Keratinocyte (primary cell): ENCODE measurements at places on chromosomes 12 and 14. TPM values are rescaled to one million over a fixed set of nuclear protein-coding genes. Genes with fewer than 3 reads are reported as not detected.
A peak's percentile ranks its signal among the peaks of the same experiment; 100 is the strongest.

The APOF gene
- polyA plus RNA-seq: not detected in 3 replicates

The TEP1 gene
- polyA plus RNA-seq: 12.5 to 16.6 TPM (median 12.8 TPM) in 3 replicates

The GARIN6 gene
- not detected in 3 replicates for polyA plus RNA-seq

The OR6C2 gene
- not detected in 3 replicates for polyA plus RNA-seq

The IQSEC3 gene
- not detected in 3 replicates for polyA plus RNA-seq

The RFX4 gene
- not detected in 3 replicates for polyA plus RNA-seq

The PLCZ1 gene
- polyA plus RNA-seq: 0.15 to 0.62 TPM (median 0.18 TPM) in 3 replicates

The KRT8 gene
- 151 to 286 TPM (median 160 TPM) in 3 replicates for polyA plus RNA-seq

The TGM1 gene
- polyA plus RNA-seq: 13.5 to 77.5 TPM (median 16.1 TPM) in 3 replicates

The NPFF gene
- not detected in 3 replicates for polyA plus RNA-seq

The GPRC5D gene
- 0.08 to 0.32 TPM (median 0.19 TPM) in 3 replicates for polyA plus RNA-seq

DNA sequence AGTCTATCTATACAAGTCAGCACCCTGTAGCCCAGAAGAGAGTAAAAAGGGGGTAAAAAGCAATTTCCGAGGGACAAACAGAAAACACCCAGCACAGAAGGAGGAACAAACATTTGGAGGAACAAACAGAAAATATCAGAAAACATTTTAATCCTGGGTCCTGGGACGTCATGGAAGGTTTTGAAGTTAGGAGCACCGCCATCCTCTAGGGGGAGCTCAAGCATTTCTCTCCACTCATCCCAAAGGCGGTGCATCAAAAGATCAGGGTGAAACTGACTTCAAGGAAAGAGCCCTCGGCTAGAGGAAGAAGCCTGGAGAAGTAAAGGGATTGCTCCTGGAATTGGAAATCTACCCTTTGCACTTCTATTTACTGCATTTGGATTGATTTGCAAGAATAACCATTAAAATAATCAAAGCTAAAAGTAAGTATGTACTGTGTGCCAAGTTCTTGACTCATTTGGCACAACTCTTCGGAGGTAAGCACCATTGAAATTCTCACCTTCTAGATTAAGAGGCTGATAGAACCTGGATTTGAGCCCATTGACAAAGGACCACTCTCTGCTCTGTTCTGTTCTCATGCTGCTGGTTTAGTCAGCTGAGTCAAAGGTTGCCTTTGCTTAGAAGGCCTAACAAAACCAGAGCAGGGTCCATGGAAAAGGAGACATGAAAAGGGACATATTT lies 17.2 kb upstream of the POC1B start:
- DNase-seq: no peak
- no peaks in the 10 kb centered on the region for H3K36me3 ChIP-seq
- peaks cover 5% of the 10 kb centered on the region for H3K4me1 ChIP-seq
- no peak overlapping the region for H3K27ac ChIP-seq

- no peaks in the 10 kb centered on the region for H3K27me3 ChIP-seq
- DNase-seq: peak; percentile 86
- H3K4me3 ChIP-seq: no peak overlapping the region
- H3K36me3 ChIP-seq: peaks cover 37% of the 10 kb centered on the region
Observed at GRCh38 chr14:64722842-64723447, 18.7 kb downstream of the PLEKHG3 start.

- peaks cover 48% of the 10 kb centered on the region for H3K27me3 ChIP-seq
- H3K36me3 ChIP-seq: no peaks in the 10 kb centered on the region
- no peak for DNase-seq
- H3K27ac ChIP-seq: no peak overlapping the region
- no peaks in the 10 kb centered on the region for H3K4me1 ChIP-seq
Observed at GRCh38 chr14:62117751-62118105, 355.5 kb downstream of the SNAPC1 start.

DNA sequence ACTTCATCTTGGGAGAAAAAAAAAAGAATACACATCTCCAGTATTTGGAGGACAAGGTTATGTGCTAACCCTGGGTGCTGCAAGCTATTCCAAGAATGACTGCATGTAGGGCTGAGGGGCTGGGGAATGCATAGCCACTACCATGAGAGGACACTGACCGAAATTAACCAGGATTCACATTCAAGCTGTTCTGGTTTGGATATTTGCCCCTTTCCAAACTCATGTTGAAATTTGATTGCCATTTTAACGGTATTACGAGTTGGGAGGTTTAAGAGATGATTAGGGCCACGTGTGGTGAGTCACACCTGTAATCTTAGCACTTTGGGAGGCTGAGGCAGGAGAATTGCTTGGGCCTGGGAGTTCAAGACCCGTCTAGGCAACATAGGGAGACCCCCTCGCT lies 18.5 kb upstream of the MARK3 start:
- no peaks in the 10 kb centered on the region for H3K36me3 ChIP-seq
- no peak overlapping the region for H3K27ac ChIP-seq
- no peak overlapping the region for H3K4me3 ChIP-seq
- no peak for DNase-seq

GRCh38 chr12:113302466-113302865 lies 32.4 kb downstream of the SLC8B1 start:
- DNase-seq: no peak
- H3K27ac ChIP-seq: no peak overlapping the region
- peaks cover 9% of the 10 kb centered on the region for H3K36me3 ChIP-seq
- no peaks in the 10 kb centered on the region for H3K27me3 ChIP-seq
- H3K4me3 ChIP-seq: no peak overlapping the region

- no peaks in the 10 kb centered on the region for H3K36me3 ChIP-seq
- no peak overlapping the region for H3K27ac ChIP-seq
- H3K4me3 ChIP-seq: no peak overlapping the region
- no peaks in the 10 kb centered on the region for H3K27me3 ChIP-seq
Observed at GRCh38 chr12:102722147-102722546, 194.9 kb downstream of the PAH start.

DNA sequence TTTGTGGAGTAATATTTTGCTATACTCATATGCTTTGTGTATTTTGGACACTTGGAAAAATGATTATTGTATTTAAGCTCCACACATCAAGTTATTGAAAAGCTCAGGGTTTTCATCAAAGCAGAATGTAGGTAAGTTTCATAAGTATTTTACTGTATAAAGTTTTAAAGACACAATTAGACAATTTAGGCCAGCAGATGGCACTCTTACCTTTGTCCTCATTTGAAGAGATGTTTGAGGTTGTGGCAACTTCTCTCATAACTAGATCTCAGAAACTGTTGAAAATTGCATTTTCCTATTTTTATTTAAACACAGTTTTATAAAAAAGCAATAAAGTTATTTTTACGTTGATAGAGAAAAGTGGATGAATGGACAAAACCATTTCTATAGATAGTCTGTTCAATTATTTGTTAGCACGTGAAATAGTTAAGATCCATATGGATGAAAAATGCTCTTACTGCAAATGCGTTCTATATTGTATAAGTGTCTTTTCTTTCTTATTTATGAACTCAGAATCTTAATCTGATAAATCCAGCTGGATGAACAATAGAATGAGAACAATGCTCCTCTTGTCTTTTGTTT lies 300.0 kb downstream of the AEBP2 start:
- no peaks in the 10 kb centered on the region for H3K27me3 ChIP-seq
- H3K27ac ChIP-seq: no peak overlapping the region
- H3K4me3 ChIP-seq: no peak overlapping the region
- DNase-seq: no peak
- no peaks in the 10 kb centered on the region for H3K36me3 ChIP-seq
- no peaks in the 10 kb centered on the region for H3K4me1 ChIP-seq

GRCh38 chr12:31260840-31261239 lies 65.1 kb downstream of the SINHCAF start:
- no peak overlapping the region for H3K4me3 ChIP-seq
- H3K27ac ChIP-seq: no peak overlapping the region
- no peaks in the 10 kb centered on the region for H3K36me3 ChIP-seq
- no peak for DNase-seq
- H3K4me1 ChIP-seq: peaks cover 6% of the 10 kb centered on the region

- no peak overlapping the region for H3K27ac ChIP-seq
- DNase-seq: no peak
- no peak overlapping the region for H3K4me3 ChIP-seq
- peaks cover 13% of the 10 kb centered on the region for H3K4me1 ChIP-seq
- H3K36me3 ChIP-seq: no peaks in the 10 kb centered on the region
Observed at GRCh38 chr12:94942663-94943062, 60.8 kb downstream of the NDUFA12 start.

- no peaks in the 10 kb centered on the region for H3K36me3 ChIP-seq
- no peaks in the 10 kb centered on the region for H3K27me3 ChIP-seq
- DNase-seq: no peak
- H3K27ac ChIP-seq: peak overlapping the region; percentile 82
Observed at GRCh38 chr12:63931703-63932102, 87.2 kb downstream of the SRGAP1 start.

DNA sequence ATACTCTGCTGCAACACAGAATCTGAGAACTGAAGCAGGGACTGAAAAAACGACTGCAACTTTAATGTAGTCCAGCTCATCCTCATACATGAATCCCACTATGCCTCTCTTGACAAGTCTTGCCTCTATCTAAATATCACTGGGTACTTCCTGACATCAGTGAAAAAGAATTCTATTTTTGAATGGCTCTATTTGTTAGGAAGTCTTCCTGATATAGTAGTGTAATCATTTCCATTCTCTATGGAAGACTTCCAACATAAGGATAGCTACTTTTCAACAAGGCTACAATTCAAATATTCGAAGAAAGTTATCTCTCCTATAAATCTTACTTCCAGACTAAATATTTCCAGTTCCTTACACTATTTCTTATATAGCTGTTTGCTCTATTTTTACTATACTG lies 167.5 kb downstream of the MDGA2 start:
- H3K27ac ChIP-seq: no peak overlapping the region
- no peaks in the 10 kb centered on the region for H3K27me3 ChIP-seq
- DNase-seq: no peak
- H3K36me3 ChIP-seq: no peaks in the 10 kb centered on the region

DNA sequence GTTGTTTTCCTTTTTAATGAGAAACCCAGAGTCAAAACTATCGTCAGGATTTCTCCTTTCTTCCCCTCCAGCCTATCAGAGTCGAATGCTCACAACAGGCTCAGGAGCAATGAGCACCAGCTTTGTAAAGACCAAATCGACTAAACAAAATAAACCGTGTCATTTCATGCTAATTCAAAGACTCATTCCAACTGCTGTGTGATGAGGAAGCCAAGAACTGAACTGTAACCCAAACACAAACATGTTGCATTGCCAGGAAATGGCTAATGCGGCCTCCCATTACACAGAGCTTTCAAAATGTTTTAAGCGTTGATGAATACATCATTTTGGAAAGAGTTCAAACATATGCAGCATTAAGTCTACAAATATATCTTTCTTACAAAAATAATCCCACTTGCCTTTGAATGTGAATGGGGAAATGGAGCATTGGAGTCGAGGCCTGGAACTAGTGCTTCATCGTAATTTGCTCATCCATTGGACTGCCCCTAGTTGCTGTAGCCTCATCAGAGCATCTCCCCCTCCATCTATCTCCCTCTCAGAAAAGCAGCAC lies 349.5 kb downstream of the GXYLT1 start:
- H3K4me3 ChIP-seq: no peak overlapping the region
- H3K27ac ChIP-seq: no peak overlapping the region
- H3K27me3 ChIP-seq: no peaks in the 10 kb centered on the region
- no peaks in the 10 kb centered on the region for H3K36me3 ChIP-seq

GRCh38 chr14:22497671-22498093 lies 91.3 kb downstream of the DAD1 start:
- H3K27ac ChIP-seq: no peak overlapping the region
- H3K4me3 ChIP-seq: peak overlapping the region; percentile 14
- no peaks in the 10 kb centered on the region for H3K36me3 ChIP-seq
- peak; percentile 5 for DNase-seq

DNA sequence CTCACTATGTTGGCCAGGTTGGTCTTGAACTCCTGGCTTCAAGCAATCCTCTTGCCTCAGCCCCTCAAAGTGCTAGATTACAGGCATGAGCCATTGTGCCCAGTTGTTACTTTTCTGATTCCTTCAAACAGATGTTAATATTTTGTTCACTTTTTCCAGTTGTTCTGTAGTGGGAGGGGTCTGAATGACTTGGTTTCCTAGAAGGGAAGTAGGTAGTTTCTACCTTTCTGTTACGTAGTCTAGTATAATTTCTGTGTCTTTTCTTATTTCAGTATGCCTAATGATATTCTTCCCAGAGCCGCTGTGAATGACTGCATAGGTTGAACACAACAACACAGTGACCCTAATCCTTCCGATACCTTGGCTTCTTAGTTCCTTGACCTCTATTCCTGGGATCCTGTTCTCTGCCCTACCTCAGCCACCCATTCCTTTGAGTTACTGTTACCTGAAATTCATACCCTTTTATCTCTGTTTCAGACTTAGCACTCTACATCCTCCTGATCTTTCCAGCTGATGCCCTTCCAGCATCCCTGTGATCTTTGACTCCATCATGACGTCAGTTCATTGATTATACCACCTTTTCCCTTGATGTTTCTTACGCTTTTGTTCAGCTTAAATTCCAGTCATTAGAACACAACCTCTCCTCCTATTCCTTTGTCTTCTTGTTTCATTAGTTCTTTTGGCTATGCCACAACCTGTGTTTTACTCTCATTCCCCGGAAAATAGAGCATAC lies 33.3 kb downstream of the RCOR1 start:
- no peak overlapping the region for H3K4me3 ChIP-seq
- H3K27me3 ChIP-seq: no peaks in the 10 kb centered on the region
- no peaks in the 10 kb centered on the region for H3K36me3 ChIP-seq
- H3K27ac ChIP-seq: no peak overlapping the region
